ENCODE measurements at places on chromosomes 1 and 21.

- no peak for DNase-seq
These were observed 1243.2 kb upstream of the ADGRL4 start for GRCh38 chr1:80249699-80250098.

GRCh38 chr1:241401156-241401555 lies 44.2 kb upstream of the RGS7 start:
- peak; percentile 53 for DNase-seq

GRCh38 chr1:27872059-27872801 lies at the start of gene THEMIS2:
THEMIS2 (plus strand) TSS chr1:27872544; CDS start chr1:27872572, 28 bp downstream.
- peak; percentile 51 for DNase-seq

DNA sequence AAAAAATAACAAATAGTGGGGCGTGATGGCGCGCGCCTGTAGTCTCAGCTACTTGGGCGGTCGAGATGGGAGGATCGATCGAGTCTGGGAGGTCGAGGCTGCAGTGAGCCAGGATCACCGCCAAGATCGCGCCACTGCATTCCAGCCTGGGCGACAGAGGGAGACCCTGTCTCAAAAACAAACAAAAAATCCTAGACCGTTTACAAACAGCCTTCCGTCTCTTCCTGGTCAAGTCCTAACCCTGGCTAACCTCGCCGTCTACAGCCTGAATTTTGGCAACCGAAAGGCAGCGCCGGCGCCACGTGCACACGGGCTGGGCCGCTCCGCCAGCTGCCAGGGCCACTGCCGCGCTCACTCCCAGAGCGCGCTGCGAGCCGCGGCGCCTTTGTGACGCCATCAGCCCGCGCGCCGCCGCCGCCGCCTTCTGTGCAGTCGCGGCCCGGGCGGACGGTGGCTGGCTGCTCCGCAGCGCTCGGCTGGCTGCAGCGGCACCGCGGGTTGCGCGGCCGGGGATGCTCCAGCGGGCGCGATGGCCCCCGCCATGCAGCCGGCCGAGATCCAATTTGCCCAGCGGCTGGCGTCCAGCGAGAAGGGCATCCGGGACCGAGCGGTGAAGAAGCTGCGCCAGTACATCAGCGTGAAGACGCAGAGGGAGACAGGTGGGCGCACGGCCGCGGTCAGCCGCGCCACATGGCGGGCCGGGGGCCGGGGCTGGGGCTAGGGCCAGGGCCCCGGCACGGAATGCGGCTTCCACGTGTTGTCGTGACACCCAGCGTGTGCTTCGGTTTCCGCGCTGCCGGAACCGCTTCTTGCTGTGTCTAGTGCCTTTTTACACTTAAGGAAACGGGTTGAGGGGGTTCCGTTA lies at the start of the genes HSF2BP and RRP1B:
TSS of gene HSF2BP (minus strand) at position 353 of the 865 bp plus-strand sequence. CDS start 1,392 bp downstream, outside the sequence.
TSS of gene RRP1B (plus strand) at position 425 of the 865 bp plus-strand sequence. CDS start at position 530, 105 bp downstream.
- peak; percentile 88 for DNase-seq

DNA sequence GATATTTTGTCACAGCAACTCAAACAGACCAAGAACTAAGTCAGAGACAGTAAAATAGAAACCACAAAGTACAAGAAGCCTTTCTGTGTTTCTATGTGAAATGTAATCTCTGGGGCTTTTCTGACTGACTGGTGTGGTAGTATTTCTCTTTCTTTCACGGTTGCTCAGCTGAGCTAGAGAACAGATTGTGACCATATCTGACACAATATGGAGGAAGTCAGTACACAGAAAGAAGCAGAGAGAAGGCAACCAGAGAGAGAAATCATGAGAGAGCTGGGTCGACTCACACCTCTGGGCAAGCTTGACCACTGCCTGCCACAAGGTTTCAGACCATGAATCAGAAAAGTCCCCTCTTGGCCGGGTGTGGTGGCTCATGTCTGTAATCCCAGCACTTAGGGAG lies 208.9 kb upstream of the GREM2 start:
- DNase-seq: no peak

DNA sequence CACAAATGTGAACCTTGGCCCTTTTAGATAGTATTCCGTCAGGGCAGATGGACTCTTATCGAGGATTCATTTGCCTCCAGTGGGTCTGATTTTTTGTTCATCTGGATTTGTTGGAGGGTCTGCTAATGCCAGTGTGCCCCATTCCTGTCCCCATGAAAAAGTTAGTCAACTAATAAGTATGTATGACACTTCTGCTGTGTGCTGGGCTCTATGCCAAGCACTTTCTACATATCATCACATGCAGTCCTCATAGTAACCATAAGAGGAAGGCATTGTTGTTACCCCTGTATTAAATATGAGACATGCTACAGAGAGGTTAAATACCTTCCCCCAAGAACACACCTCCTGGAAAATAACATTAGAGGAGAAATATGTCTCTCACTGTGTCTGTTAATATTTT lies 46.6 kb upstream of the MAB21L3 start:
- DNase-seq: peak; percentile 44

- DNase-seq: peak; percentile 52
These were observed 11.7 kb downstream of the ADAMTS1 start for GRCh38 chr21:26833460-26833939.

DNA sequence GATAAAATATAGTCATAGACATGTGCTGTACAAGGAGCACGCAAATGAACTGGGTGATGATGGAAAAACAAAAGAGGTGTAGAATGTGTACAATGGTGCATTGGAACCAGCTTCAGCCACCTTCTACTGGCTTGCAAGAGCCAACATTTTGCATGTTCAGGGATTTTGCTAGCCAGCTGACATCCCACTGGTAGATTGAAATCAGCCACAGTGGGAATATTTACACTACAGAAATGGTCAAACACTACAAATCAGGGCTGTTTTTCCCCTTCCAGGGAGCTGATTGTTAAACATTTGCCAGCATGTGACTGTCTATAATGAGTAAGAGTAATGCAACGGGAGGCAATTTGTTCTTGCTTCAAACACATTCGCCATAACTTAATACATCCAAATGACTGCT lies 23.2 kb downstream of the PMVK start:
- no peak for DNase-seq

- peak; percentile 72 for DNase-seq
These were observed 658.5 kb upstream of the ADGRL2 start for GRCh38 chr1:81142099-81142826.

- DNase-seq: no peak
These were observed 23.3 kb downstream of the KCNN3 start for GRCh38 chr1:154846565-154847442.

- DNase-seq: peak; percentile 53
These were observed 9.4 kb downstream of the HSPG2 start for GRCh38 chr1:21927533-21928237.

DNA sequence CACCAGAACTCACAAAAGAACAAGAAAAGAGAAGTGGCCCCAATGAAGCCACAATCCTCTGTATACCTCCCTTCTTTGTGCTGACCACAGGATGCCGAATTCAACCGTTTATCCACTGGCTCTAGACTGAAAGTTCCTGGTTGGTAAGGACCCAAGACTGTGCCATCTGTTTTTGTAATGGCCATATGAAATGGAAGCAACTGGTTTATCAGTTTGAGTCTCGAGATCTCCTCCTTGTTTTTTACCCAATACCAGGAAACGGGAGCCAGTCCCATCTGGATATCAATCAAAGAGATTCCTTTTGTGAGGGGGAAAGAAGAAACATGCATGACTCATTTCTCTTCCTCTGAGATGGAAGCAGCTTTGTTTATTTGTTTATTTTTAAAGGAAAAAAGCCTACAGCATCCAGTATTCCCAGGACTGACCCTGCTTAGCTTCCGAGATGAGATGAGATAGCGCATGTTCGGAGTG lies 32.4 kb upstream of the ZNF124 start:
- no peak for DNase-seq

DNA sequence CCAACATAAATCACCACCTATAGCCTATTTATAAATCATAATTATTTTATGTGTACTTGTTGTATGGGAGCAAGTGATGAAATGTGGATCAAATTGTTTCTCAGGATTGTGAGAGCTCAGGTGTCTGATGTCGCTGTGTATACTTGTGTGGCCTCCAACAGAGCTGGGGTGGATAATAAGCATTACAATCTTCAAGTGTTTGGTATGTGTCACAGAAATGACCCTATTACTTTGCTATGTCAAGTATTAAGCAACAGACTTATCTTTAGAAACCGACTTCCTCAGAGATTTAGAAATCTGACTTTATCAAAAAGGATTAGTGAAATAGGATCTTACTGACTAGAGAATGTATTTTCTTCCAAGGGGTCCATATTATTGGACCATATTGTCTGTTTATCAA lies 280.9 kb downstream of the TPR start:
- peak; percentile 71 for DNase-seq
